ENCODE measurements at places on chromosomes 1 and 21.
A peak's percentile ranks its signal among the peaks of the same experiment; 100 is the strongest.

DNA sequence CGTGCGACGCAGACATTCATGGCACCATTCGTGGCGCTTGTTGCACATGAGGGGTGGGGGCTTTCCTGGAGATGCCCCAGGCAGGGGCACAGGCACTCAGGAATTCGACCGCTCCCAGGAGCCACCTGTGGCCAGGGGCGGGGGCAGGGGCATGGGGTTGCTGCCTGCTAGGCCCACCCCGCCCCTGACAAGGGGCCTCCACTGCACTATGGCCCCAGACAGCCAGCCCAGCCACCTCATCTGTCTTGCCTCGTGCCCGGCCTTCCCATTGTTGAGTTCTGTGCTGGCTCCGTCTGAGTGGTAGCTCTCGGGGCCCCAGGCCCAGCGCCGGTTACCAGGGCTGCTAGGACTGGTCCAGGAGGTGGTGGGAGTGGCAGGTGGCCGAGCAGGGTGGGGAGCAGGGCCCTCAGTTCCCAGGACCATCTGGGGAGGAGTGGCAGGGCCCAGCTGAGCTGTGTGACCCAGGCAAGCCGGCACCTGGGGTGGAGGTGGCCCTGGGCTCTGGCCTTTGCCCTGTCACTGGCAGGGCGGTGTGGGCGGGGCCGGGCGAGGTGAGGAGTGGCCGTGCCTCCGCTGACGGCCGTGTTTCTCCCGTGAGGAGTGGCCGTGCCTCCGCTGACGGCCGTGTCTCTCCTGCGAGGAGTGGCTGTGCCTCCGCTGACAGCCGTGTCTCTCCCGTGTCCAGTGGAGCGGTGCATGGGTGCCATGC is 1.9 kb downstream of the PLCH2 start:
- DNase-seq, result no peak

DNA sequence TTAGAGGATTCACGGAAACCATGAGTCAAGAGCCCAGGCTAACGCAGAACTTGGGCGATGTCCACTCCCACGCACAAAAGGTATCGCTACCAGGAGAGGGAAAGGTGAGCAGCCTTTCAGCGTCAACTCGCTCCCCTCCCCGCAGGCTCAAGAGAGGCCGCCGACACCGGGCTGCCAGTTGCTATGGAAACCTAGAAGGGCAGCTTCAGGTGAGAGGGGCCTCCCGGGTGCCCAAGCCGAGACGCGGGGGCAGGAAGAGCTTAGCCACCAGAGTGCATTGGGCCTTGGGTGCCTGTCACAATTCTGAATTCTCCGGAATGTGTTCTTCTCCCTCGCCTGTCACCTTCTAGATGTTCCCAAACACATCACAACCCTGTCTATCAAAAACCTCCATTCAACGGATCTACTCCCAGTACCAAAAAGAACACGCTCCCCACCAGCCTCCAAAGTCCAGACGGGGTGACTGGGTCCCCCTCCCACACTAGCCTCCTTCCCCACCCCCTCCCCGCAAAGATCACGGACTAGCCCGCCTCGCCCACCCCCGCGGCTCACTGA is 694 bp downstream of the MEAF6 start:
- DNase-seq, result peak; percentile 65

GRCh38 chr1:212162635-212163034 is 122.6 kb upstream of the PPP2R5A start:
- no peak for DNase-seq

DNA sequence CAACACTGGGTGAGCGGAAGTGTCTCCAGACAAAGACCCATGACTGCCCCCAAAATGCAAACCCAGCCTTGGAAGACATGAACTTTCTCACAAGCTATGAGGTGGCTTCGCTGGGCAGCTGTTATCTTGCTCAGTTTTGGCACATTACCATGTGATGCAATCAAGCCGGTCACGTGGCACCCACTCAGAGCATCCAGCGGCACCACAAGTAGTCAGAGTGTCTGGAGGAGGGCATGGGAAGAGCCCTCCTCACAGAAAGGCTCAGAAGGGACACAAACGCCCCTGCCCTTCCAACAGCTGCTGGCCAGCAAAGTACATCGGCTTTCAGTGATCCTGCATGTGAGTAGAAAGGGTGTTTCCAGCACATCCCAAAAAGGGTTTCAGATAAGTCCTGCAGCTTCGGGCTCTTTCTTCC is 145.5 kb upstream of the IRF2BP2 start:
- no peak for DNase-seq

DNA sequence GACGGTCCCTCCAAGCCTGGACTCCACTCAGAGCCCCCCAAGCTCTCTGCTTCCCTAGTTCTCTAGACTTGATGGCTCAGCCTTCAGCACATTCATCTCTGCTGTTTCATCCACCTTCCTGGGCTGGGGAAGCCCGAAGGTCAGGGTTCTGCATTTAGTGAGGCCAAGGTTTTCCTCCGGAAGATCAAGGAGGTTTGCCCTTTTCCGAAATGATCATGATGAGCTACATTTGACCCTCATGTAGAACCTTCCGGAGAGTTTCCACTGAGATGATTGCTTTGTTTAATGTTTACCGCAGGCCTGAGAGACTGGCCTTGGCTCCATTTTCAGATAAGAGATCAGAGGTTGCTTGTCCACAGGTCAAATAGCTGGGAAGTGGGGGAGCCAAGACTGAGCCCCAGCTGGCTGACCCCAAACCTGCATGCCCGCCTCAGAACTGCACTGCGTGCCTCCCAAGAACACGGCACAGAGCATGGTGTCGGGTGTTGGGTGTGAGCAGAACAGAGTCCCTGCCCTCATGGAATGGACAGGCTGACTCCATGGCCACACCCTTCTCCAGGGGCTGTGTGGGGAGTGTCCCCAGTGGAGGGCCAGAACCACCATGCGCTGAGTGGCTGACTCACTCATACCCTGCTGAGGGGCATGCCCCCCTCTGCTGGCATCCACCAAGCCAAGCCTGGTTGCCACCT is 200.8 kb upstream of the TMEM51 start:
- DNase-seq, result no peak

- DNase-seq, result no peak
These were observed 1.8 kb downstream of the LPGAT1 start for GRCh38 chr1:211828584-211829342.

DNA sequence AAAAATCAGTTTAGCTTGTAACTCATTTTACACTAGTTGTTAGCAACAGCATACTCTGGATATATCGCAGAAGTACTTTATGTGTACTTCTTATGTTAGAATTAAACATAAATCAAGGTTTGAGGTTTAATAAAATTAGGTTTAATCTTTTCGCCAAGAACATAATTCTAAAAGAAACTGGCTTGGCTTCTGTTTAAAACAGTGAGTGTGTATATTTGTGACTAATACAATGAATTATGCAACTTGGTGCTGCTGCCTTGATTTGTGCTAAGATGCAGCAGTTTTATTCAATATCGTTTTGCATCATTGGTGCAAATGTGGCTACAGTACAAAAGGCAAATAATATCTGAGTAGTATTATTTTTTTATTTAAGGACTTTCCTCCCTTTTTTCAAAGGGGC is 44.8 kb downstream of the USP25 start:
- no peak for DNase-seq

GRCh38 chr1:153357076-153357852 is 390 bp upstream of the S100A9 start:
- no peak for DNase-seq

DNA sequence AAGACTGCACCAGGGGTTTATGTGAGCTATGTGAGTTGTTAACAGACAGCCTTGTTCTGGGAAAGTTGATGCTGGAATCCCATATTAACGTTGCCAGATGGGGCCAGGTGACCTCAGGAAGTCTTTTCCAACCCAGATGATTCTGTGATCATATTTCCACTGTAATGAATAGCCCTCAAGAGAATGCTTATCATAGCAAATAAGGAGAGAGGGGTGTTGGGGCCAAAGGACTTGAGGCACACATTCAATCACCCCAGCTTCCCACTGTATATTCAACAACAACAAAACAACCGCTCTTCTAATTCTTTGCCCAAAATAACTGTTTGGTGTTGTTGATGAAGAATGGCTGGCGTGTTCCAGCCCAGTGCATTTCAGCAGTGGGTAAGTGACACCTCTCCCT is 14.1 kb downstream of the ZNF697 start:
- no peak for DNase-seq

DNA sequence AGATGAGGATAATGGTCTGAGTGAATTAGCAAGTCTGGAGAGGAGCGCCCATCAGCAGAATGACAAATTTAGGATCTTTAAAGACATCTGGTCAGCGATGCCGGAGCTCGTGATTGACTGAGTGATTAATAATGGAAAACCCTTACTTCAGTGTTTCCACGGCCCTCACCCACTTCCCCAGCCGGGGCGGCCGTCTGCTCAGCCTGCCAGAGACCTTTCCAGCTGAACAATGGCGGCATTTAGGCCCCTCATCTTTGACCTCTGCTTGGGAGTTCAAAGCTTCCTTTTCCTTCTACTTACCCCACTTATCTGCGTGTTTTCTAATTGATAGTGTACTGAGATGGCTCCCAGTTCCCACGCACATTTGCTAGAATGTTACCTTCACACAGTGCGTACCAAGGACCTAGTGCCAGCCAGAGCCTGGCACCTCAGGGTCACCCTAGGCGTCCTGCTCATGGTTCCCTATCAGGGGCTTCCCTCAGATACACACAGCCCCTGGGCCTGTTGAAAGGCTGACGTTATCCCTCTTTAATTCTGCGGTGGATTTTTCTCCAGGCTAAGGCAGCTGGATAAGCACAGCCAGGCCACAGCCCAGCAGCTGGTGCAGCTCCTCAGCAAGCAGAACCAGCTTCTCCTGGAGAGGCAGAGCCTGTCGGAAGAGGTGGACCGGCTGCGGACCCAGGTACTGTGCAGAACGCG is 232.8 kb downstream of the SDCCAG8 start:
- DNase-seq, result no peak

- no peak for DNase-seq
These were observed 36.3 kb downstream of the MARK1 start for GRCh38 chr1:220564216-220564615.

- DNase-seq, result no peak
These were observed 30.0 kb downstream of the KIF26B start for GRCh38 chr1:245184779-245185178.

GRCh38 chr1:225533238-225533637 is 105.4 kb upstream of the LBR start:
- no peak for DNase-seq
